ENCODE measurements at places on chromosomes 16 and 17.

GRCh38 chr16:30884760-30885159 lies 9.1 kb downstream of the BCL7C start:
- peak; percentile 52 for DNase-seq

- DNase-seq = peak; percentile 79
Observed at GRCh38 chr17:74957935-74958740, 14.4 kb downstream of the HID1 start.

GRCh38 chr17:36885153-36885735 lies 52.0 kb upstream of the LHX1 start:
- DNase-seq = no peak

- DNase-seq = no peak
Observed at GRCh38 chr16:80746231-80746630, 58.2 kb downstream of the CDYL2 start.

DNA sequence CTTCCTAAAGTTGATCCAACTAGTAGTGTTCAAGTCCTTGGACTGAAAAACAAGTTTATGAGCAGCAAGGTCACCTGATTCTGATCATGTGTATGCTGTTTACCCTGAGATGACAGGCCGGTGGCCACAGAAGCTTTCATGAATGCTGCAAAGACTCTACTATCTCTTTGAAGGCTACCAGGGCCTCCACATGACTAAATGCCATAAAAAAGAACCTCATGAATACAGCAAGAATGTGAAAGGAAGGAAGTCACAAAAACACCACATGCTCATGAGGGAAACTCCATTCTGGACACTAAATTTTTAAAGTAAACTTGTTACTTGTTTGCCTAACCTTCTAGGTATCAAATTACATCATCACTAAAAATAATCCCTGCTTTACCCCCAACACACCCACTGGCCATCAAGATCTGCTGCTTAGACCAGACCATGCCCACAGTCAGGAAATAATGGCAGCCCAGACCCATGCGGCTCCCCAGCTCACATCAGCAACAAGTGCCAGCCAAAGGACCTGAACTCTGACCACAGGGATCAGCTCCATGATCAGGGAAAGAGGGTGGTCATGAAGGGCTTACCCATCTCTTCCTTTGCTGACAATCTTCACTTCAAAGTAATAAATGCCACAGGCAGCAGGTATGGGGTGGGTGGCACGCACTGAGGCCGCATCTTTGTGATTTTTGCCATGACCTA lies 1.4 kb downstream of the RANBP10 start:
- no peak for DNase-seq

Measured in B cell (primary cell).